Kidney glomerular epithelial cell (primary cell): ENCODE measurements at places on chromosomes 3 and 15.

- DNase-seq, result peak; percentile 66
These were observed 202.0 kb downstream of the AKAP13 start for GRCh38 chr15:85582131-85583079.

DNA sequence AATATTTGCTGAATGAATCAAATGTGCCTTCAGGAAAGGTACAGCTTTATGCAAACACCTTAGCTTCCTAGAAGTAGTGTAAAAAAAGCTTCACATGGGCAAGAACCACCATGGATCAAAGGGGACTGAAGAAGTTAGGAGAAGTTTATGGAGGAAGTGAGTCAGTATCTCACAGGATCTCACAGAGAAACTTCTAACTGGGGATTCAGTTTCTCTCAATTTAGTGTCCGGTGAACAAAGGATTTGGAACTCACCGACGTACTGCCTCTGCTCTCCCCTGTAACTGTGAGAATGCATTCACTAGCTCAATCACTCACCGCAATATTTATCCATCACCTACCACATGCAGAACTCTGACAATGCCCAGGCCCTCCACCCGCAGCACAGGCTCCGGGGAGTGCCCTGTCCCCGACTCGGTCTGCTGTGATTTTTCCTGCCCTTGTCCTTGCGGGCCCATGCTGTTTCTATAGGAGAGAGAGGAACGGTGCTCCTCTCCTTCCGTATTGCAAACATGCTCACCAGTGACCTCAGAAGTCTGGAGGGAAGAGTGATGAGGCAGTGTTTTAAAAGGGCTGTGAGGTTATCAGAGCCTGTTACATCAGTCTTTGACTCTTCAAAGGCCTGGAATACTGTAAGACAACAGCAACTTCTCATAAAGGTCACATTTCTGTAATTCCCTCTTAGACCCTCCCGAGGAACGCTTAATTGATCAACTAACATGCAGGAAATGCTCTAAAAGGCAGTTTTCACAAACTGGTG, 222.5 kb upstream of the ICE2 start:
- no peak for DNase-seq

DNA sequence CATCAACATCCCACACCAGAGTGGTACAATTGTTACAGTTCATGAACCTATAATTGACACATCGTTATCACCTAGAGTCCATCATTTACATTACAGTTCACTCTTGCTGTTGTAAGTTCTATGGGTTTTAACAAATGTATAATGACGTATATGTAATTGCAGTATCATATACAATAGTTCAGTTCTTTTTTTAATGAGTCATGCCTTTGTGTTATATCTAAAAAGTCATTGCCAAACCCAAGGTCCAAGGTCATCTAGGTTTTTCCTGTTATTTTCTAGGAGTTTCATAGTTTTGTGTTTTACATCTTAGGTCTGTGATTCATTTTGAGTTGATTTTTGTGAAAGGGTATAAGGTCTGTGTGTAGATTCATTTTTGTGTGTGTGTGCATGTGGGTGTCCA, 160.9 kb upstream of the GALNT15 start:
- DNase-seq, result no peak

GRCh38 chr15:67918205-67918861, 78.5 kb upstream of the RNU6-1 start:
- DNase-seq, result no peak

GRCh38 chr15:70583006-70583405, 180.4 kb downstream of the UACA start:
- DNase-seq, result no peak

GRCh38 chr15:90869601-90870353, 1.4 kb downstream of the FURIN start:
- peak; percentile 20 for DNase-seq

- no peak for DNase-seq
These were observed 4.7 kb upstream of the GRM2 start for GRCh38 chr3:51702156-51702555.

DNA sequence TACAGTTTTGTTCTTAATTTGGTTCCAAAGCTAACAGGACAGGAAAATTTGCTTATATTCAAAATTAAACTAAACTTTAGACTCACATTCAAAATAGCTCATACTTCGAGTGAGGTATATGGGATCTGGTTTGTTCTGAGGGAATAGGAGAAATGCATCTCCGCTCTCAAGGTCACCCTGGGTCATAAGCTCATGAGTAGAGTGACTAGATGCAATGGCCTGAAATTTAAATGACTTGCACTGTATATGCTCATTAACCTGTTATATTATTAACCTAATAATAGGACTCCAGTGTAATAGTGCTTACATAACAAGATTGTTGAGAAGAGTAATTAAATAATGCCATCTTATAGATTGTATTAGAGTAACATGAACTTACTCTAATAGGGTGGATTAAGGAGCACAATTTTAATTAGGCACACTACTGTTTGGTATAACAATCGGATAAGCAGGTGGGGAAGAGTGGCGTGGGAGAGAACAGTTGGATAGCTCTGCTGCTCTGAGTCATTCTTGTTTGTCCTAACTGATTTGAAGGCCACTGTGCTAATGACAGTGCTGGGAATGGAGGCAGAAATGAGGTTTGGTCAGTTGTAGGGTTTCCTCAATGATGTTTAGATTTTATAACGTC, 5.2 kb downstream of the NKTR start:
- no peak for DNase-seq

DNA sequence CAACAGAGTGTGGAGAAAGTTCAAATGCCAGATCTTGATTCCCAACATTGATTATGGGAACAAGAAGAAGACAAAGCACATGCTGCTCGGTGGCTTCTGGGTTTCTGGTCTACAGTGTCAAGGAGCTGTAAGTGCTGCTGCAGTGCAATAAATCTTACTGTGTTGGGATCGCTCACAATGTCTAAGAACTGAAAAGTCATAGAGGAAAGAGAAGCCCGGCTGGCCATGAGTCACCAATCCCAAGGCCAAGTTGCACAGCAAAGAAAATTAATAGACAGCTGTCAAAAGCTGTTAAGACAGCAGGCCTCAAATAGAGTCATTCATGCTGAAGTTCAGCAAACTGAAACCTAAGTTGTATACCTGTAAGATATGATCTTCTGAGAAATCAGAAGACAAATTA, 33.2 kb upstream of the SPPL2A start:
- no peak for DNase-seq

- DNase-seq, result no peak
These were observed 186.0 kb downstream of the UBE2E2 start for GRCh38 chr3:23389089-23389488.

DNA sequence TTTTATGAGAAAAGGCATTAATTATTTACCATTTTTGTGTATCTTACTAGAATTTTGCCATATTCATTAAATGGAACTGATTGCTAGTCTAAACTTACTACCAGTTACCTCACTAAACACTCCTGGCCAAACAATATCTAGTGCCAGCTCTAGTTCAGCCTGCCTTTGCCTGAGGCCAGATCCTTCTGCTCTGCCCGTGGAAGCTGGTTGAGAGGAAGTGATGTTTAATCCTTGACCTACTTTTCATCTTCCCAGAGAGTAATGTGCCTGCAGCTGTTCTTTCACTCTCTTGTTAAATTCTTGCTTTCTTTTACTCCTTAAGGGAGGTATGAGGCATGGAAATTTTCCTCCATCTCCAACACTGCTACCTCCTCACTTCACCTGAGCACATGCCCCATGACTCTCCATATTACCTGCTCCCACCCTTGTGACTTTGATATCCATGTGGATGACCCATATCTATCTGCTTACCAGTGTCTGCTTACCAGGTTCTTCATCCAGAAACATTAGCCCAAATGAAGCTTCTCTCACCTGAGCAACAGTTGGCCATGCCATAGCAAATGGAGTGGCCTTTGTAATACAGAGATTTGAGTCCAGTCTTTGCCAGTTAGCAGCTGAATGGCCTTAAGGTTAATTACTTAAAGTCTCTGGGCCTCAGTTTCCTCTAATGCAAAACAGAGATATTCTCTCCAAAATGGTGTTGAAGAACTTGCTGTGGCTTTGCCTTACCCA, 53.4 kb downstream of the UBE2E1 start:
- no peak for DNase-seq

DNA sequence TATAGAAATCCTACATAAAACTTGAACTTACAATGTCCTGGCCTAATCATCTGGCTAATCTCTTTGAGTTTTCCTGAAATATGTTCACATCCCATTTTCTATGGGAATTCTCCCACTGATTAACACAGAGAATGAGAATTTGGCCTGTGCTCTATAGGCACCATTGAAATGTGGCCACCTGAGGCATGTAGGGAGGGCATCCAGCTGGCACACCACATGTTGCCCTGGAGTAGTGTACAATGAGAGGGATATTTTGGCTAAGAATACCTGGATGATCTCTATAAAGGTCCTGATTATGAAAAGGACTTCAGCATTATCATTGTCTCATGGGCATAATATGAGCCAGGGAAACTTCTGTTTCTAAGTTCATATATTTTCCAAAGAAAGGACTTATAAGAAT, 324.0 kb downstream of the ZBTB20 start:
- no peak for DNase-seq

- DNase-seq, result no peak
These were observed 37.9 kb upstream of the THUMPD3 start for GRCh38 chr3:9324944-9325343.

GRCh38 chr15:61051569-61052031, 177.5 kb downstream of the RORA start:
- DNase-seq, result peak; percentile 31
